Smooth muscle cell of the umbilical artery (primary cell): ENCODE measurements at places on chromosomes 1 and 21. TPM values are rescaled to one million over a fixed set of nuclear protein-coding genes. Genes with fewer than 3 reads are reported as not detected.

The HCRTR1 gene
- total RNA-seq, result 0.14 and 0.30 TPM in 2 replicates

The FAM167B gene
- total RNA-seq, result 0.78 TPM in 1 of 2 replicates, not detected in the other

The OR2G6 gene
- total RNA-seq, result not detected in 2 replicates

The ATP5PF gene
- total RNA-seq, result 41.3 and 48.7 TPM in 2 replicates

The FMN2 gene
- 2.4 and 5.9 TPM in 2 replicates for total RNA-seq

The AIM2 gene
- under 0.01 and 0.46 TPM in 2 replicates for total RNA-seq

The LCE1D gene
- total RNA-seq, result not detected in 2 replicates

The COL18A1 gene
- 203 and 239 TPM in 2 replicates for total RNA-seq

The GJA9 gene
- not detected in 2 replicates for total RNA-seq

The VHLL gene
- 0.28 TPM in 1 of 2 replicates, not detected in the other for total RNA-seq

The AXDND1 gene
- total RNA-seq, result 0.05 and 0.30 TPM in 2 replicates

The TEDDM1 gene
- not detected in 2 replicates for total RNA-seq

The JAM2 gene
- 1.5 and 1.9 TPM in 2 replicates for total RNA-seq

The AGT gene
- total RNA-seq, result 0.09 TPM in 1 of 2 replicates, not detected in the other

The LCE1C gene
- not detected in 2 replicates for total RNA-seq

The GREM2 gene
- total RNA-seq, result 0.59 TPM in 1 of 2 replicates, not detected in the other

The CLDN17 gene
- total RNA-seq, result not detected in 2 replicates

The OR2AJ1 gene
- not detected in 2 replicates for total RNA-seq

The LCE6A gene
- not detected in 2 replicates for total RNA-seq
